ENCODE measurements at places on chromosomes 4 and X.

- no peak for DNase-seq
Measured at GRCh38 chrX:45900766-45901615, 644.2 kb downstream of the ZNF674 start.

- no peak for DNase-seq
Measured at GRCh38 chr4:66804979-66805378, 740.3 kb downstream of the CENPC start.

- DNase-seq, result no peak
Measured at GRCh38 chr4:95610061-95610569, 61.3 kb upstream of the UNC5C start.

GRCh38 chrX:101617211-101618191 lies at the start of gene ARMCX6:
Gene ARMCX6, minus strand, starts transcription at chrX:101618000. Its CDS starts 1,380 bp downstream, at chrX:101616620.
- peak; percentile 86 for DNase-seq

- no peak for DNase-seq
Measured at GRCh38 chr4:177128306-177128705, 181.4 kb upstream of the NEIL3 start.

- DNase-seq, result no peak
Measured at GRCh38 chrX:103201041-103201440, 13.9 kb upstream of the BEX4 start.

- DNase-seq, result no peak
Measured at GRCh38 chr4:81684352-81684751, 212.6 kb upstream of the RASGEF1B start.

GRCh38 chrX:43949669-43950068 lies 23.5 kb downstream of the NDP start:
- DNase-seq, result peak; percentile 40

DNA sequence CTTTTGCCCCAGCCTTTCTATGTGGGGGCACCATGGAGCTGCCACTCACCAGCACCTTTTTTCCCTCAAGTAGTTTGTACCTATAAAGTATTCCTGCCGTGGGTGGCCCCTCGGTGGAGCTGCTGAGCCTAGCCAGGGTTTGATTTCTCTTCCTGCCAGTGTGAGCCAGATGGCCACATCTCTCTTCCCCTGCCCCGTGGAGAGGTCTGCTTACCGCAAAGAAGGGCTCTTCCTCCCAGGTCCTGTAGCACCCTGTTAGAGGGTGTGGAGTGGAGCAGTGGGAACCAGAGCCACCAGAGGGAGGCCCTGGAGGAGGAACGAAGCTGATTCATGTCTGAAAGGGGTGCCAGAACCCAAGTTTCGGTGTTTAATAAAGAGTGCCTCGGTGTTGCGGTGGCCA lies 95.4 kb downstream of the PTTG2 start:
- no peak for DNase-seq

DNA sequence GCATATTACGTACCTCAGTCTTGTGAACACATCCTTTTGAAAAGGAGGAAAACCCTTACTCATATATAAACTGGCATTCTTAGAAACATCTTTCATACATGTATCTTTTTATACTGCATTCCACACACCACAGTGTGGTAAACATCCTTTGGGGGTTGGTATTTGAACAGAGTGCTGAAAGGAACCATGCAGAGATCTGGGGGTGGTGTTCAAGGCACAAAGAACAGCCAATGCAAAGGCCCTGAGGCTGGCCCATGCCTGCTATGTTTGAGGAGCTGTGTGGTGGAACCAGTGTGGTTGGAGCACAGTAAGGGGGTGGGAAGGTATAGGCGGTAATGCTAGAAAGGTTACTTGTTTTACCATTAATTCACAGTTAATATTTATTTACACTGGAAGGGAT lies 2.0 kb downstream of the ELK1 start:
- DNase-seq, result peak; percentile 56

- peak; percentile 43 for DNase-seq
Measured at GRCh38 chrX:40170830-40171512, 73.2 kb upstream of the BCOR start.

DNA sequence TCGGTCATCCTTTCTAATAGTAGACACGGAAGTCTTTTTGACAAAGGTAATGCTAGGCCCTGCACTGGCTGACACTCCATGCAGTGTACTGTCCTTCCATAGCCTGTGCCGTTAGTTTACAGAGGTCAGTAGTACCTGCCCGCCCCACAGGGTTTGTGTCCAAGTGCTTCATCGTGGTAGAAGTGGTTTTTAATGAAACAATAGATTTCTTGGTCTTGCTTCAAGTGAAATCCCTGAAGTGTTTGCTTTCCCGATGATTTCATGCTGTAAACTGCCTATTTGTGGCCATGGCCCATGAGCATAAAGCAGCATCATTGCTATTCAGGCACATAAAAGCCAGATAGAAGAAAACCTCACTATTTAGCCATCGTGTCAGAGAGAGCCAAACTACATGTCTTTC lies 139.3 kb downstream of the GPR143 start:
- DNase-seq, result no peak

- no peak for DNase-seq
Measured at GRCh38 chr4:38072578-38072977, 112.4 kb downstream of the PTTG2 start.

GRCh38 chrX:139823806-139824205 lies 109.0 kb downstream of the ATP11C start:
- no peak for DNase-seq

- no peak for DNase-seq
Measured at GRCh38 chr4:176191974-176192373, 3.4 kb downstream of the SPATA4 start.

- no peak for DNase-seq
Measured at GRCh38 chrX:64456828-64457227, 61.6 kb upstream of the MTMR8 start.

DNA sequence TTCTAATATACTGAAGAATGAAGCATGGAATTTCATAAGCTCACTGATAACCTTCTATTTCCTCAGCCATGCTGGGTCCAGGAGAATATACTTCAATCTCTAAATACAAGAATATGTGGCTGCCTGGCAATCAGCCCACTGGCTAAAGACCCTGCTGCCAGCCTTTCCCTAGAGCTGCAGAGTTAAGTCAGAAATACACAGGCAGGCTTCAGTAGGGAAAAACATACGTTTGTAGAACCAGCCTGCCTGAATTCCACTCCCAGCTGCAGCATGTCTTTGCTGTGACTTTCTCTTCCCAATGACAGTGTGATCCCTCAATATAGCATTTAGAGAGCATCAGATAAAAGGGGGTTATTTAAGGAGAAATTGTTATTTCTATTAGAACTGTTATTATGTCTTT lies 289.1 kb downstream of the PCDH19 start:
- DNase-seq, result no peak

- no peak for DNase-seq
Measured at GRCh38 chr4:148649652-148650331, 207.6 kb upstream of the NR3C2 start.

- DNase-seq, result no peak
Measured at GRCh38 chrX:140723121-140723715, 13.7 kb downstream of the LINC00632 start.

Measured in activated CD8-positive, alpha-beta T cell treated with anti-CD3 and anti-CD28 coated beads for 36 hours (primary cell).